Stimulated activated CD4-positive, alpha-beta T cell treated with anti-CD3 and anti-CD28 coated beads, Interleukin-15, amount 100 ng/mL, for 24 hours (primary cell): ENCODE measurements at places on chromosomes 3 and 15.

DNA sequence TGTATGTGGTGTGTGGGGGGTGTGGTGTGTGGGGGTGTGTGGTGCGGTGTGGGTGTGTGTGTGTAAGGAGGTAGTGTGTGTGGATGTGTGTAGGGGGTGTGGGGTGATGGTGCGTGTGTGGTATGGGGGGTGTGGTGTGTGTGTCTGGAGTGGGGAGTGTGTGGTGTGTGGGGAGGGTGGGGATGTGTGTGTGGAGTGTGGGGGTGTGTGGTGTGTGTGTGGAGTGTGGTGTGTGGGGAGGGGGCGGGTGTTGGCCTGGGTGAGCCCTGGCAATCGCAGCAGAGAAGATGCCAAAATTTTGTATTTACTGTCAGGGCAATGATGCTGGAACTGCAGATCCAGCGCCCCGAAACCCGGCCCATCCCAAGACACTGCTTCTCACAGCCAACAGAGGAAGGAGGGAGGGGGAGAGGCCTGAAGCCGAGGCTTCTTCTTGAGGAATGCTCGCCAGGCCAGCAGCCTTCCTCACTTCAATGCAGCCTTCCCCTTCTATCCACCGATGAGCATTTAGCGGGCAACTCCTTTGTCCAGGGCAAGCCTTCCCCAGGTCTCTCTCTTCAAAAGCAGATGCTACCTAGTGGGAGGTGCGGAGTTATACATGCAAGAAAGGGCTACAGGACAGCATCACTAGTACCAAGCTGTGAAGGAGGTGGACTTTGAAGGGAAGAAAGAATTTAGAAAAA lies 11.9 kb upstream of the SRP14 start:
- DNase-seq = no peak

DNA sequence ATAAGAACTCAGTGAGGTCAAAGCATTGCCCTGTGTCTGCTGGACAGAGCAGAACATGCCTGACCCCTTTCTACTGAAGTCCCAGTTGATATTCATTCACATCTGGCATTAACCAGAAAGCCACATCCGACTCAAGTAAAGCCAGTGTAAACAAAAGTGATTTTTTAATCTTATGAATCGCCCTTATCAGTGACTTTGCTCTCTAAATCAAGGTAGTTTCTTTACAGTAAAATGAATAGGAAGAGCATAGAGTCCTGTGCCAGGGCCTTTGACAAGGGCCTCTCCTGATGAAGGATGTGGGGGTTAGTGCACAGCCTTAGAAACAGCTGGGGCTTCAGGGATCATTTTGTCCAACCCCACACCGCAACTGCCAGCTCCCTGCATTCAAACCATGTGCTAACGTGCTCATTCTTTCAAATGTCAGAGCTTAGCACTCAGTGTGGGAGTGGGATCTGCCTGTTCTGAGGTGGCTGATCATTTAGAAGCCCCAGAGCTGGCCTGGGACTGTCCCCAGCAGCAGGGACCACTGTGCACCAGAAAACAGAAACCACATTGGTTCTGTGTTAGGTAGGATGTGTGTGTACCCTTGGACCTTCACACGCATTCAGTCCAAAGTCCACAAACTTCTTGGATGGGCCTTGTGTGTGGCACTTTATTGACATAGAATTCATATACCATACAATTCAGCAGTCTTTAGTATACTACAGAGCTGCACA lies 55.3 kb downstream of the CCR4 start:
- DNase-seq = no peak

DNA sequence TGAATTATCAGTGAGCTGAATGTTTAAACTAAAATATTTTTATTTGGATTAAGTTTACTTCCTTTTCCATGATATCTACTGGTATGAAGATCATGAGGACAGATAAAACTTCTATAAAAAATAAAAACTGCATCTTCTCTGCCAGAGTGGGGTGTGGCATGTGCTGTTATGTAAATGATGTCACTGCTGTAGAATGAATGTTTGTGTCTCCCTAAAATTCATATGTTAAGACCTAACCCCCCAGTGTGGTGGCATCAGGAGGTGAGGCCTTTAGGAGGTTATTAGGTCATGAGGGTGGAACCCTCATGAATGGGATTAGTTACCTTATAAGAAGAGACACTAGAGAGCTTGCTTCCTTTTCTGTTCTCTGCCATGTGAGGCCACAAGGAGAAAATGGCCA lies 178.7 kb upstream of the DPH6 start:
- DNase-seq = no peak

DNA sequence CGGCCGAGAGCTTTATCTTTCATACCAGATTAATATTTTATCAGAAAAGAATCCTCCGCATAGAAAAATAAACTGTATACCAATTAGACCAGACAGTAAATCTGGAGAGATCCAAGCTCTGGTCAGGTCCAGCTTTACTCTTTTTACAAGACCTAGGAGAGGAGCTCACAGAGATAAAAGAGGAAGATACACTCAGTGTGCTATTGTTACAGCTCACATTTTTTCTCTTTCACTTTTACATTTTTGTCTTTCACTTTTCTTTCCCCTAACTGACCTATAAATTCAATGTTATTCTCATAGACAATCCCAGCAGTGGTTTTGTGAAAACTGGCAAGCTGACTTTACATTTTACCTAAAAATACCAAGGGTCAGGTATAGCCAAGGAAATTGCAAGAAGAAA lies 55.8 kb downstream of the GUCA1C start:
- DNase-seq = no peak

GRCh38 chr15:90819390-90819789 lies 49.0 kb upstream of the FURIN start:
- DNase-seq = no peak

DNA sequence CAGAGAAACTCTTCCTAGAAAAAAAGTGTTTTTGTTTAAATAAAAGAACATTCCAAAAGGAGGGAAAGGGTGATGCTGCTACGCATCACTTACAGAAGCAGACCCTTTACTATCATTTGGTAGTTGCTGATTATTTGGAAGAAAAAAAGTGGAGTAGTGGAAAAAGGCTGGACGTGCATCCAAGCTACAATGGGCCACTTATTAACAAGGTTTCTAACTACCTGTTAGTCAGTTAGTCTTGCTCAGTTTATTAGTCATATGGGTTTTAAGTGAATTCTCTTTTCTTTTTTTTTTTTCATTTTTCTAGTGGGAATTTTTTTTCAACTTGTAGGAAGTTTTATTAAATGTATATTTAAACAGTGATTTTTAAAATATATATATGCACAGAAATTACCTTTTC lies 866.0 kb downstream of the MCTP2 start:
- DNase-seq = no peak

- peak; percentile 41 for DNase-seq
These were observed 183.9 kb downstream of the TPRG1 start for GRCh38 chr3:189355481-189356201.

DNA sequence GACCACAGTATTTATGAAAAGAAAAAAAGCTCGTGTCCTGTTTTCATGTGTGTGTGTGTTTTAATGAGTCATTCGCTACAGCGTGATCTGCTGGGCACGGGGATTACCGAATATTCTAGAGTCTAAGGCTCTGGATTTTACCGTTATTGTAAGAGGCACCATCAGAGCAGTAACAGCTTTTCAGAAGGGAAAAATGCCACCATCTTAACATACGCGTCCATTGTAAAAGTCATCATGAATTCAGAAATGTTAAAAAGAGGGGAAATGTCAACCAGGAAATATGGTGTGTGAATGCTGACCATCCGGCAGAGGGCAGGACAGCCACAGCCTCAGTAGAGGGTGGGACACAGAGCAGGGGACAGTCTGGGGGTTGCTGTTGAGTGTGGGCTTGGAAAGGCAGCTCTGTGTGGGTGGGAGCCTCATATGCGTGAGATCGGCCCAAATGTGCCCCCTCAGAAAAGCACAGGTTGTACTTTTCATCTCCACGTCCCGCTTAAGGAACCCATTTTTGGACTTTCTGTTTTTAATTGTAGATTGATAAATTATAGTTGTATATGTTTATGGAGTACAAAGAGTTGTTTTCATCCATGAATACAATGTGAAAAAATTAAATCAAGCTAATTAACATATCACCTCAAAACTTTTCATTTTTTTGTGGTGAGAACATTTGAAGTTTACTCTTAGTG lies 69.6 kb downstream of the ASB7 start:
- no peak for DNase-seq

DNA sequence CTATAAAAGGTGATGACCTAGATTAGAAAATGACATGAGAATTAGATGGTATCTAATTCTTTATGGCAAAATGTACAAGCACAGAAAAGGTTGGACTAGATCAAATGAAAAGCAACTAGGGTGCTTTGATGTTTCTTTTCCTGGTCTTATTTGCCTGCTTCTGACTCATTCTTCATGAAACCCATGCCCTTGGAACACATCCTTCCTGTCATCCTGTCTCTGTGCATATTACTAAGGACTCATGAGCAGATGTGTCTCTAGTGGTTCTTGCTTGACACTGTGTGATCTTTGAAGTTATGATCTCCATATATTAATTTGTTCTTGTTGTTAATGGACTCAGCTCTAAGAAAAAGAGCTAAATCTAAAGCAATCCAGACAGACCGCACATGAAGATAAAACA lies 314.0 kb downstream of the ERC2 start:
- no peak for DNase-seq

- DNase-seq = no peak
These were observed 14.5 kb downstream of the ALPK3 start for GRCh38 chr15:84831613-84832012.
